ENCODE measurements at places on chromosomes 2 and 18.
A peak's percentile ranks its signal among the peaks of the same experiment; 100 is the strongest.

- DNase-seq: no peak
These were observed 83.9 kb downstream of the RPE start for GRCh38 chr2:210086292-210086691.

DNA sequence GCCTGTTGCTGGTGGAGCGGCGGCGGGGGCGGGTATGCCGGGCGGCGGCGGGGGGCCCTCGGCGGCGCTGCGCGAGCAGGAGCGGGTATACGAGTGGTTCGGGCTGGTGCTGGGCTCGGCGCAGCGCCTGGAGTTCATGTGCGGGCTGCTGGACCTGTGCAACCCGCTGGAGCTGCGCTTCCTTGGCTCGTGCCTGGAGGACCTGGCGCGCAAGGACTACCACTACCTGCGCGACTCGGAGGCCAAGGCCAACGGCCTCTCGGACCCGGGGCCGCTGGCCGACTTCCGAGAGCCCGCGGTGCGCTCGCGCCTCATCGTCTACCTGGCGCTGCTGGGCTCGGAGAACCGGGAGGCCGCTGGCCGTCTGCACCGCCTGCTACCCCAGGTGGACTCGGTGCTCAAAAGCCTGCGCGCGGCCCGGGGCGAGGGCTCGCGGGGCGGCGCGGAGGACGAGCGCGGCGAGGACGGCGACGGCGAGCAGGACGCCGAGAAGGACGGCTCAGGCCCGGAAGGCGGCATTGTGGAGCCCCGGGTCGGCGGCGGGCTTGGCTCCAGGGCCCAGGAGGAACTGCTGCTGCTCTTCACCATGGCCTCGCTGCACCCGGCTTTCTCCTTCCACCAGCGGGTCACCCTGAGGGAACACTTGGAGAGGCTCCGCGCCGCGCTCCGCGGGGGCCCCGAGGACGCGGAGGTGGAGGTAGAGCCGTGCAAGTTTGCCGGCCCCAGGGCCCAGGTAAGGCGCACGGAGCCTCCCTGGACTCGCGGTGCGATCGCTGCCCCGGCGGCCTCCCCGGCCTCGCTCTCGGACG, 1.0 kb downstream of the ZCCHC2 start:
- peak; percentile 48 for DNase-seq

DNA sequence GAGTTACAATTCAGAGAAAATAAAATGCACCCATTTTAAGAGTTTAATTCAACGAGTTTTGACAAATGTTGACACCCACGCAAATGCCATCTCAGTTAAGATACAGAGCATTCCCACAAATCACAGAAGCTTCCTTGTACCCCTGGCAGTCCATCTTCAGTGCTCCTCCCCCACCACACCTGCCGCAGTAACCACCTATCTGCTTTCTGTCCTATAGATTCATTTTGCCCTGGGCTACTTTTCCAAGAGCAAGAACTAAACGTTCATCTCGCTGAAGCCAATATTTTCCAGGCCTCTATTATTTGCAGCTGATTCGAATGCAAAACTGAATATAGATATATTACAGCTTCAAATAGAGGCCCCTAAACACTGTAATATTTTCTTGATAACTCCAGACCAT, 13.4 kb upstream of the HPCAL1 start:
- DNase-seq: no peak

DNA sequence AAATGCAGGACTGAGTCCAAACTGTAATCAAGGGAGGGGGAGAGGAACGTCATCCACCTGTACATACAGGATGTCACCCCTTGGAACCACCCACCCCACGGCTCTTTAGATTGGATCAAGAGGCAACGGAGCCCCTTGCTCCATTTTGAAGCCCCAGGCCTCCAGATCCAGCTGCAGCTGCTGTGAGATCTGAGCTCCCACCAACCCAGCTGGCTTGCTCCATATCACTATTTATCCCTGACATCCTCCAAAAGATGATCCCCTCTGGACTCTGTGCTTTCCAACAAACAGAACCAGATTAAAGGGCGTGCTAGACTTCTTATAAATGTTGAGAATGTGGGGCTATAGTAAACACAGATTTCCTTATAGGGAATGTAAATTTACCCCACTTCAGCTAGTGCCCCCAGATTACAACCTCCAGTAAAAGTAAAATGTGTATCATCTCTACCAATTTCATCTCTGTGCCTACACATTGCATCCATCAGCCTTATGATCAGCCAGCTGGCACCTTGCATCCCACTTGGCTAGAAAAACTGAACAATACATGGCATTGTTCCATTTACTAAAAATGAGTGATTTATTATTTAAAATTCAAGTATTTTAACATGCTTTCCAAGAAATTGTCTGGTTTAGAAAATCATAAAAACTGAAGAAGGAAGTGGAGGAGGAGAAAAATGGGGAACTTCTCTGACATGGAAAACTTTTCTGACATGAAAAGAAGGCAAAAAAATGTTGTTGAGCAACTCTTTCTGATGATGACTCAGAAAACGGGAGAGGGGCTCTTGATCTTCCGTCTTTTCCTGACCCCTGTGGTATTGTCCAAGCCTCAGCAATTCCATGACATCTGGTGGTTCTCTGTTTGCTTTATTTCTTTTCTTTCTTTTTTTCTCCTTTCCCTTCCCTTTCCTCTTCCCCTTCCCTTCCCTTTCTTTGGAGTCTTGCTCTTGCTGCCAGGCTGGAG, 262.6 kb upstream of the THUMPD2 start:
- DNase-seq: no peak

GRCh38 chr2:160419776-160420505, 73.7 kb downstream of the RBMS1 start:
- no peak for DNase-seq

GRCh38 chr2:222043897-222044296, 254.9 kb downstream of the PAX3 start:
- no peak for DNase-seq

- DNase-seq: no peak
These were observed 190.0 kb downstream of the EN1 start for GRCh38 chr2:118657466-118657865.

DNA sequence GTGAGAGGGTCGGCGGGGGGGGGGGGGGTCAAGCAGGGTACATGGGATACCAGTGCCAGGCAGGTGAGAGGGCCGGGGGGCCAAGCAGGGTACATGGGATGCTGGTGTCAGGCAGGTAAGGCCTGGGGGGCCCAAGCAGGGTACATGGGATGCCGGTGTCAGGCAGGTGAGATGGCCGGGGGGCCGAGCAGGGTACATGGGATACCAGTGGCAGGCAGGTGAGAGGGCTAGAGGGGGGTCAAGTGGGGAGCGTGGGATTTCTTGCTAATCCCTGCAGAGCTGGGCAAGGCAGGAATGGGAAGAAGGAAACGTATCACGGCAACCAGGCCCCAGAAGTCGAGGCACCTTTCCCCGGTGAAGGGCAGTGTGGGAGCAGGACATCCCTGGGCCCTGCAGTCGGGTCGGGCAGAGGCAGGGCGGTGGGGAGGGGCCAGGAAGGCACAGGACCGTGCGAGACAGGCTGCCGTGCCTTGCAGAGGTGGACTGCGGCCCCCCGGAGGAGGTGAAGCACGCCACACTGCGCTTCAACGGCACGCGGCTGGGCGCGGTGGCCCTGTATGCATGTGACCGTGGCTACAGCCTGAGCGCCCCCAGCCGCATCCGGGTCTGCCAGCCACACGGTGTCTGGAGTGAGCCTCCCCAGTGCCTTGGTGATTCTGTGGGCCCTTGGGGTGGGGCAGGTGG, 49.3 kb downstream of the MTERF4 start:
- no peak for DNase-seq

DNA sequence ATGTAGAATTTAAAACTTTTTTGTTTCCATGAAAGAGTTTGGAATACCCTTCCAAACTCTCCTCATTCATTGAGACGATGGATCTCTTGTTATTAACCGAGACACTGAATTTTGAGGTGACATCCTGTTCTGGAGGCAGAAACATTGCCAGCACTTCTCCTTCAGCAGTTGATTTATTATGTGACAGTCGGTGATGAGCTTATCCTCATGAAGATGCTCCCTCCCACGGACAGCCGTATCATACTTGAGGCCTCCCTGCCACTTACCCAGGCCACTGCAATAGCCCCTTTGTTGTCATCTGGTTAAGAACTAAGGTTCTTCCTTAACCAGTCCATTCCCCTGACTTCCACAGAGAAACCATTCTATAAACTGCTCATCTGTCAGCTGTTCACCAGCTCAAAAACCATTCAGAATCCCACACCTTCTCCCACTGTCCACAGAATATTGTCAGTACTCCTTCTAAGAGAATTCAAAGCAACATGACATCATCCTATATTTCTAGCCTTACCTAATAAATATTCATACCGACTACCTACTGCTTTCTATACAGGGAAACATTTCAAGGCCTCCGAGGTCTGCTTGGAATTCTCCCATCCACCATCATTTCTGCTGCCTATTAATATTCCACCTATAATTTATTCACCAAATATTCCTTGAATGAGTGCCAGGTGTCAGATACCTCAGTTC, 139.0 kb upstream of the TRIB2 start:
- no peak for DNase-seq

DNA sequence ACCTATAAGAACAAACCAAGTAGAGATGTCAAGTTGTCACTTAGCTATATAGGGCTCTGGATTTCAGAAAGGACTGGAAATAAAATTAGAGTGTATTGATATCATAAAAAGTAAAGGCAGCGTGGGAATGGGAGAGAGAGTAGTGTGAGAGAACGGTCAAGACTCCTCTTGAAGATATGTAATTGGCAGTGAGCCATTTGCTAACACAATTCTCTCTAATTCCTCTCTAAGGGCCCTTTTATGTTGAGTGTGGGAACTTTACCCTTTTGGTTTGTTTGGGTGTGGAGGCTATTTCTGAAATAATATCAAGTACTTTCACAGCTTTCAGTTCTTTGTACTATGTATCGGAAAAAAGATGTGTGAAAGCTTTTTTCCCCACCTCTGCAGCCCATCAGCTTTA, 196.8 kb downstream of the LRRTM4 start:
- no peak for DNase-seq

DNA sequence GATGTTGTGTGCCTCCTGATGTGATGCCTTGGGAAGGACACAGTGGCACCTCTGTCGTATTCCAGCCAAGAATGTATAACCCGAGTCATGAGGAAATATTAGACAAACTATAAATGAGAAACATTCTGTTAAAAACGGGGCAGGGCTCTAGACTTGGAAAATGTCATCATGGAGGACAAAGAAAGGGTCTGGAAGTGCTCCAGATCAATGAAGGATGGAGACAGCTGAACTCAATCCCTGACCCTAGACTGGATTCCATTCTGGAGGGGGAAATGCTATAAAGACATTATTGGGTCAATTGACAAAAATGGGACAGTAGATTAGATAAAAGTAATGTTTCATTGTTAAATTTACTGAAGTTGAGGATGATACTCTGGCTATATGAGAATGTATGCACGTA, 92.1 kb downstream of the SLC4A3 start:
- no peak for DNase-seq

DNA sequence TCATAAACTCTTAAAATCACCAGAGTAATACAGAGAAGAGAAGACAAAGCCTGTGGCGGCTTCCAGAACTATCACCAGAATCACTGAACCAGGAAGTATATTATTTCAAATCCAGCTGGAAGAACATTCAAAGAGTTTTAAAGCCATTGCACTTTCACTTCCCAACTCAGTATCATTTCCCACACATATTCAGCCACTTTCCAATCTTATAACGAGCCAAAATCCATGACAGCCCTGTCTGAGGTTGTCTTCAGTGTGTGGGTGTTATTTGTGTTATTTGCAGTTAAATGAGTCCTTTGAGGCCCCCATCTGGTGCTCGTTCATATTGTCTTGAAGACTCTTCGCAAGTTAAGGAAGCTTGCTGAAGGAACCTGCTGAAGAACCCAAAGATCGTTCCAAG, 559.9 kb downstream of the TSN start:
- DNase-seq: no peak

DNA sequence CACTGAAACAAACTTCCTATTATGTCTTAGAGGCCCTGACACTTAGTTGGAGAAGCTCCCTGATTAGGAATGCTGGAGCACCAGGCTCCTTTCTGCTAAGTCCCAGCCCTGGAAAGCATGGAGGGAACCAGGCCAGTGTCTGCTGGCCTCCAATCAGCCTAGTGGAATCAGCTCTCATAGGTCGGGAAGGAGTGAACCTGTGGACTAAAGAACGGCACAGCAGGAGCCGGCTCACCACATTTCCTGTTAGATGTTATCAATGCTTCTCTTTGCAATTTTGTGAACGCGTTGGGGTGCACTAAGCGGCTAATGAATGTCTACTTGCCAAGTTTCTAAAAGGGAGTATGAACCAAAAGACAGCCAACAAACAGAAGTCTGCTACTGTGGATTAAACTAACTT, 296.6 kb downstream of the NAPG start:
- no peak for DNase-seq

GRCh38 chr18:3447068-3447894, 2.7 kb upstream of the TGIF1 start:
- DNase-seq: no peak

GRCh38 chr18:26710470-26711096, 154.9 kb downstream of the AQP4 start:
- no peak for DNase-seq

GRCh38 chr2:48471048-48471474, 58.9 kb upstream of the STON1 start:
- no peak for DNase-seq

- no peak for DNase-seq
These were observed 81.0 kb upstream of the EPAS1 start for GRCh38 chr2:46216213-46216612.

DNA sequence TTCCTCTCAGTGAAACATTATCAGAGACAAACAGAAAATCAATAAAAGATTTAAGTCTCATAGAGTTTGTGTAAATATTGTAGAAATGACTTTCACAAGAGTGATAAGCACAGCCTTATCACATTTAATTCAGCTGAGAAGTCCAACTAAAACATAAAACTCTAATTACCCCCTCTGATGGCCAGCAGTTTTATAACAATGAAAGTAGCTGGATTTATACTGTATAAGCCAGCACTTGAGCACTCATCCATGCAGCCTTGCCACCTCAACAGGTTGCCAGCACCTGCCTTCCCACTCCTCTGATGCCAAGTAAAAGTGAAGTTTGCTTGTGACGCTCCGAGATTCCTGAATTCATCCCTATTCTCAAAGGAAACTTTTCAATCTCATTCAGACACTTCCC, 103.0 kb upstream of the STK39 start:
- DNase-seq: no peak

DNA sequence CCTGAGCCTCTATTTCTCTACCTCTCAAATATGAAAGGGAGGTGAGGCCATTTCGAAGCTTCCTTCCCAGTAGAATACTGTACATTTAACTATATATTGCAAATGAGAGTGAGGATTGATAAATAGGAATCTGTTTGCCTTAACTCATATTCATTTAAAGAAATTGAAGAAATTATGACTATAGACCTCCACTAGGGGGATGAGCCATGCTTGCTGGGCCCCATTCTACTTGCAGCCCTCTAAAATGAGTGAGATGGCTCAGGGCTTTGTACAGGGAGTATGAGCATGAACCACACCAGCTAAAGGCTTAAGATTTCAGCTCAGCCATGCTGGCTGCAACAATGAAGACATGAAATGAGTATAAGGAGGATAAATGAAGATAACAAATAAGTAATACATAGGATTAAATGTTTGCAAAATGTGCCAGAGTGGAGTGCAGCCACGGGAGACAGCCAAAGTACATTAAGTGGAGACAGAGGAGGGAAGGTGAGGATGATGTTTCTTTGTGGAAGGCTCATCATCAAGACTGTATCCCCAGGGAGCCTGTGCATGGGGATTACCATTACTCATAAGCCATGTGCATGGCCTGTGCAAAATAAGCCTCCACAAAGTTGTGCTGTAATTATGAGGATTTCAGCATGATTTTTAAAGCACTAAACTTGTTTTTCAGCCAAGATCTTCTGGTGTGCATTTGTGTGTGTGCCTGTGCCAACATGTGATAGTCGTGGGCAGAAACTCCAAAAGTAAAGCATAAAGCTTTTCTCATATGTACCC, 300.8 kb downstream of the CNTNAP5 start:
- DNase-seq: no peak
